CD4-positive, alpha-beta T cell treated with Interleukin-21 for 1 hour (primary cell): ENCODE measurements at places on chromosomes 5 and 9.

GRCh38 chr5:386432-387341 lies 56.3 kb upstream of the EXOC3 start:
- no peak for DNase-seq

DNA sequence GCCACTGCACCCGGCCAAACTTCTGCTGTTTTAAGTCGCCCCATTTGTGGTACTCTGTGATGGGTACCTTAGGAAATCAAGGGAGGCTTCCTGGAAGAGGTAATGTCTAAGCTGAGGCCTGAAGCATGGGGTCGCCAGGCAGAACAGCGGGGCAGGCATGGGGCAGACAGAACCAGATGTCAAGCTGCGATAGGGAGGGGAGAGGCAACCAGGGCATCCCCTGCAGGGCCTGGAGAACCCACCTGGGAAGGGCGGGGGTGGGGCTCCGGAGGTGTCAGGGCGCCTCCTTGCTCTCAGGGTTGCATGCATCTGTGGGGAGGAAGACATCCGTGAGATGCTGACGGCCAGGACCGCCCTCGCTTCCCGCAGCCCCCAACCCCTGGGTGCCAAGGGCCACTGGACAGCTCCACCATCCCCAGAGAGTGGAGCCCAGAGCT lies 2.8 kb downstream of the LCN15 start:
- DNase-seq, result no peak

GRCh38 chr9:103714992-103715391 lies 379.1 kb upstream of the SMC2 start:
- DNase-seq, result no peak

DNA sequence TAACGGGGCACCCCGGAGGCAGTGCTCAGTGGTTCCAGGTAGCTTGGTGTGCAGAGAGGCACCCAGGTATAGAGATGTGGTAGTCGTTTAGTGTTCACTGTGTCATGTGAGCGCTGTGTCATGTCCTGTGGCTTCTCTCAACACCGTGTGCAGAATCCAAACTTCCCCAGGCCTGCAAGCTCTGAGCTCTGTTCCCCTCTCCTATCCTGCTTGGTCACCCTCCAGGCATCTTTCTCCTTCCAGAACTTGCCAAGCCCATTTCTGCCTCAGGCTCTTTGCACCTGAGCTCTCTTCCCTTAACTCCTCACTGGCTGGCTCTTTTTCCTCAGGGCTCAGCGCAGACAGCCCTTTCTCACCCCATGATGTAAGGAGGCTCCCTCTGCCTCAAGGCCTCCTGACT lies 64.8 kb downstream of the CARTPT start:
- DNase-seq, result no peak

DNA sequence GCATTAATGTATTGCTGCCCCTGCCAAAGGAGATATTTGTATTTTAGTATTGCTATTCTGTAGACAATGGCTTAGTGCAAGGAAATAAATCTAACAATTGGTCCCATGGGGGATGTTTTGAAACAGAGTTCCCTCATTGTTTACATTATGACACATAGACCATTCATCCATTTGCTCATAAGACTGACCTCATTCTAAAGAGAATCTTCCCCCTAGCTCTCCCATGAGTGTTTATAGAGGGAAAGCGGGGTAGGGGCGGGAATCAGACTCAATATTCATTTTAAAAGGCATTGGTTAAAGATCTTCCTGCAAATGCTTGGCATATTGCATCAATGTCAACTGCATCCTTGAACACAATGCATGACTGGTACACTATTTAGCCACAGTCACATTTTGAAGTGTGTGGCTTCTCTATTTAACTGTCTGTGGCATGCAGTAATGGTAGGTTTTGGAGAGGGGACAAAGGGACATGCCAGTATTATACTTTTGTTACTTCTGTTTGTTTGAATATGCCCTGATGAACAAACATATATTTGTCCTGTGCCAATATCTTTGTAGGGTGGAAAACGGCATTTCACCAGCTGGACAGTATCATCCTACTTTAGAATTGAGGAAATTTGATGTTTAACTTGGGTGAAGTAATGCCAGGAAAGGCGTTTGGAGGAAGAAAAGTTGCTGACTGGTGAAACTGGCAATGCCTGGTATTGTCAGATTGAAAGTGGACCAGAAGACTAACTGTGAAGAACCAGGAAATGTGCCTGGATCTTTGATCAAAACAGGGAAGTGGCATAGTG lies 84.1 kb upstream of the MEGF10 start:
- DNase-seq, result no peak

DNA sequence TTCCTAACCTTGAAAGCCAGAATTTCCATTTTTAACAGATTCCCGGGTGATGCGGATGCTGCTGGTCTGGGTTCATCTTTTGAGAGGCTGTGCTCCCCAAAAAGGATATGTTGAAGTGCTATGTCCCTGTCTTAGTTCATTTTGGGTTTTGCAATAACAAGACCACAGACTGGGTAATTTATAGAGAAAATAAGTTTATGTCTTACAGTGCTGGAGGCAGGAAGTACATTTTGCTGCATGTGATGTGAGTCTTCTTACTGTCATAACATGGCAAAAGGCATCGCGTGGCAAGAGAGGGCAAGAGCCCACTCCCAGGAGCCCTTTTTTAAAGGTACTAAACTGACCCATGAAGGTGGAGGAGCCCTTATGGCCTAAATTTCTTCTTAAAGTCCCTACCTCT lies 114.1 kb downstream of the DAPK1 start:
- no peak for DNase-seq

- no peak for DNase-seq
Observed at GRCh38 chr9:113675475-113675941, 200.6 kb upstream of the ZNF618 start.

GRCh38 chr9:114511978-114512874 lies 7.0 kb upstream of the WHRN start:
- no peak for DNase-seq

- no peak for DNase-seq
Observed at GRCh38 chr5:127305493-127305892, 14.9 kb downstream of the MEGF10 start.

- DNase-seq, result no peak
Observed at GRCh38 chr9:108528231-108528630, 327.6 kb downstream of the ACTL7B start.

- DNase-seq, result no peak
Observed at GRCh38 chr9:132040246-132040645, 39.4 kb downstream of the MED27 start.

GRCh38 chr9:81268048-81268447 lies 421.3 kb downstream of the TLE1 start:
- no peak for DNase-seq

DNA sequence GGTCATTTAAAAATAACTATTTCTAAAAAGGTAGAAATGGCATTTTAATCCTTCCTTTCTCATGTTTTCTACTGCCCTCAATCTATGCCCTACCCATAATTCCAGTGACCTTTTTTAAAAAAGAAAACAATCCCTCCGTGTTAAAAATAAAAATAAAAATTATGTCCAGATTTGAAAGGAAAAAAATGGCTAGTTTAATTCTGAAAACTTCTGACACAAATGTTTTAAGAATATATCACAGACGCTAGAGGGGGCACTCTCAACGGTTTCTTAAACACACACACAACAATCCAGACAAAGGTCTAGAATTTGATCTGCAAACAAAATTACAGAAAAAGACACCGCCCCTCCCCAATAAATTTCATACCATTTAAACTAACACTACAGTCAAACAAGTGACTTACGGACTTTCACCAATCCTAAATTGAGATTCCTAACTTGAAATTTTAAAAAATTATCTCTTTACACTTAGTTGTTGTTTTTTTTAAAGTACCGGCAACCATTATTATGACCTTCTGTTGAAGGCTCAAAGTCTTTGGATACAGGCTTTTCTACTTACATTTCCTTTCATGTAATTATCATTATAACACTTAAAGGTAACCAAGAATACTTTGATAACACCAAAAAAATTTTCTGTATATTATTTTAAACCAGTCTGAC lies 38.2 kb downstream of the CLINT1 start:
- peak; percentile 43 for DNase-seq

- no peak for DNase-seq
Observed at GRCh38 chr9:136552117-136552703, 6.4 kb upstream of the NOTCH1 start.

GRCh38 chr9:89872426-89872912 lies 267.7 kb downstream of the GADD45G start:
- no peak for DNase-seq

GRCh38 chr5:158802941-158803341 lies 296.8 kb downstream of the EBF1 start:
- DNase-seq, result no peak

DNA sequence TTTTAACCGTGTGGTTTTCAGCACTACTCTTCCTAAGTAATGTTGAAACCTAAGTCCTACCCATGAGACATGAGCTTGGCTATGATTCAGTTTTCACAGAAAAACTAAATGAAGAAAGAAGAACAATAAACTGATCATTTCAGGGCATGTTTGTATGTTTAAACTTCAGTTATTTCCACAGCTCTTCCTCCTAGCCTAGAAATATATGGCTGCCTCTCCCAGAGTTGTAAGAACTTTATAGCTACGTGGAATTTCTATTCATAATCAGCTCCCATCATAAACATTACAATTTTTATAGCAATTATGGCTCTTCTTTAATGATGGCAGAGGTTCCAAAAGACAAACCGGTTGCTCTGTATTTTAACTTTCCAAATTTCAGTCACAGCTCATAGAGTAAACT lies 314.7 kb upstream of the ADAMTSL1 start:
- DNase-seq, result no peak
